ENCODE measurements at places on chromosomes 16 and 17.

DNA sequence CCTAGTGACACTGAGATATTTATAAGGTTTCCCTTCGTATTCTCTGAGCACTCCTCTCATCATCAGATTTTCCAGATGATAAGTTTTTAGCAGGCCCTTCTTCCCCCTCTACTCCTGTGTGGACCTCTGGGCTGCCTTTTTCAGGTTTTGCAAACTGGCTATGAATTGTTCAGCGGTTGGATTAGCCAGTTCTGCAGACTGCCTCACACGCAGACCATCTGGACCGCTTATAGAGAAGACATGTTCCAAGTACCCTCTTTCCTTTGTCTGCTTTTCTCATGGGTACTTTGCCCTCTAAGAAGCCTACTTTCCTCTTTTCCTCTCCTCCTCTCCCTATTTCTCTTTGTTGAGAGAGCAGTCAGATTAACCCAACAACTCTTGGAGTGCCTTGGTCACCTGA is 111.6 kb downstream of the GRIN2A start:
- DNase-seq = no peak

- no peak for DNase-seq
Measured at GRCh38 chr17:82587234-82588086, 60.8 kb downstream of the WDR45B start.

- no peak for DNase-seq
Measured at GRCh38 chr17:6140728-6141330, 70.7 kb downstream of the WSCD1 start.

DNA sequence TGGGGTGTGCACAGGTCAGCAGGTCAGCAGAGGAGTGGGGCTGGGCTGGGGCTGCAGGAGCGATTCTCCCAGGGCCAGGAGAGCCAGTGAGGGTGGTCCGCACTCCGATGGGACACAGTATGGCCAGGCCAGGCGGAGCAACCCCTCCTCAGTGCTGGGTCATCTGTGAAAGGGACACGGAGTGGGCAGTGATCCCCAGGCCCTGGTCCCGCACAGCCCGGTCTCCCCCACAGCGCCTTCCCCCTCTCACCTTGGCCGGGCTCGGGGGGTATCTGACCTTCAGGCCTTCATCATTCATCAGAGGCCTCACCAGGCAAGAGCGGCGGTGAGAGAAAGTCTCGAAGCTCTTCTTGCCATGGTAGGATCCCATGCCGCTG is 10.0 kb downstream of the ALDH3A1 start:
- no peak for DNase-seq

GRCh38 chr17:38969281-38969680 is 2.1 kb upstream of the FBXO47 start:
- DNase-seq = no peak

DNA sequence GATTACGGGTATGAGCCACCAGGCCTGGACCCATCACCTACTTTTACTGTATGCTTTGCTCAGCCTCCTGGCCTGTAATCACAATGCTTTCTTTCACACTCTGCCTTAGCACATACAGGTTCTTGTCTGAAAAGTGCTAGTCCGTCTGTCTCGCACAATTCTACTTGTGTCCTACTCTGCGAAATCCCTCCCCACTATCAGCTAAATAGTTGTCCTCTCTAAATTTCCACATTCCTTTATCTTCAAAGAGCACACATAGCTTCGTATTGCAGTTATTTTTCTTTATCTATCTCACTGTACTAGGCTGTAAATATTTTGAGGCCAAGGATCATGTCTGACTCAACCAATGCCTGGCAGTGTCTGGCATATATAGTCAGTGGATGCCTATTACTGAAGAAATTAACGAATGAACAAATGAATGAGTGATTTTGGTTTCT is 38.5 kb upstream of the ETV4 start:
- no peak for DNase-seq

DNA sequence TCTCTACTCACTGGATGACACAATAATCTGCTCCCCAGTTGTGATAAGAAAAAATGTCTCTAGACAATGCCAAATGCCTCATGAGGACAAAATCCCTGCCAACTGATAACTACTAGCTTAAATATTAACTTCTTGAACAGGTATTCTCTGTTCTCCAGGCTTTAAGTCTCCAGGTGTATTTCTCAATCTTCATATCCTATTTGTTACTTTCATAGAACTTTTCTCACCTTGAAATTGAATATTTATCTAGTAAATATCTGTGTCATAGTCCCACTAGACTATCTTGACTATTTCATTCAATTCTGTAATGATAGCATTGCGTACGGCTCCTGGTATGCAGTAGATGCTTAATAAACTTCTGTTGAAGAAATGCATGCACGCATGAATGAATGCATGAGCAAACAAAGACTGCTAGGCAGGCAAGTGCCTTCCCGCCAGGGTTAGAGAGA is 15.9 kb downstream of the HSD17B2 start:
- no peak for DNase-seq

- peak; percentile 91 for DNase-seq
Measured at GRCh38 chr16:51538707-51539498, 387.8 kb upstream of the SALL1 start.

DNA sequence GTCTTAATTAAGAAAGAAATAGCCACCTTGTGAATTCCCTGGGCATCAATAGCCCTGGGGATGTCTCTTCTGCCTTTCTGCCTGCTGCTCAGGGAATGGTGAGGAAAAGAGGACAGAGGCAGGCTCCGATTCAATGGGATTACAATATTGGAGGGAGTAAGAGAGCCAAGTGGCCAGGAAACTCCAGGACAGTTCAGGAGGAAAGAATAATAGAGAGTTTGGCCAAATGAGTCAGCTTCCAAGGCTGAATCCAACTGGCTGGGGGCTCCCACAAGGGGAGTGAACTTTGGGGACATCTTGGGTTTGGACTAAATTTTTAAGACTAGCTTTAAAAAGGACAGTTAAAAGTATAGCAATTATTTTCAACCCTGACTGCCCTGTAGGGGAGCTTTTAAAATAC is 235.8 kb upstream of the ASIC2 start:
- DNase-seq = no peak

- DNase-seq = no peak
Measured at GRCh38 chr17:37492167-37492566, 2.5 kb downstream of the DUSP14 start.

- DNase-seq = no peak
Measured at GRCh38 chr17:69592692-69593350, 178.3 kb downstream of the MAP2K6 start.

GRCh38 chr17:79749156-79749815 is 18.5 kb downstream of the ENPP7 start:
- DNase-seq = peak; percentile 10

DNA sequence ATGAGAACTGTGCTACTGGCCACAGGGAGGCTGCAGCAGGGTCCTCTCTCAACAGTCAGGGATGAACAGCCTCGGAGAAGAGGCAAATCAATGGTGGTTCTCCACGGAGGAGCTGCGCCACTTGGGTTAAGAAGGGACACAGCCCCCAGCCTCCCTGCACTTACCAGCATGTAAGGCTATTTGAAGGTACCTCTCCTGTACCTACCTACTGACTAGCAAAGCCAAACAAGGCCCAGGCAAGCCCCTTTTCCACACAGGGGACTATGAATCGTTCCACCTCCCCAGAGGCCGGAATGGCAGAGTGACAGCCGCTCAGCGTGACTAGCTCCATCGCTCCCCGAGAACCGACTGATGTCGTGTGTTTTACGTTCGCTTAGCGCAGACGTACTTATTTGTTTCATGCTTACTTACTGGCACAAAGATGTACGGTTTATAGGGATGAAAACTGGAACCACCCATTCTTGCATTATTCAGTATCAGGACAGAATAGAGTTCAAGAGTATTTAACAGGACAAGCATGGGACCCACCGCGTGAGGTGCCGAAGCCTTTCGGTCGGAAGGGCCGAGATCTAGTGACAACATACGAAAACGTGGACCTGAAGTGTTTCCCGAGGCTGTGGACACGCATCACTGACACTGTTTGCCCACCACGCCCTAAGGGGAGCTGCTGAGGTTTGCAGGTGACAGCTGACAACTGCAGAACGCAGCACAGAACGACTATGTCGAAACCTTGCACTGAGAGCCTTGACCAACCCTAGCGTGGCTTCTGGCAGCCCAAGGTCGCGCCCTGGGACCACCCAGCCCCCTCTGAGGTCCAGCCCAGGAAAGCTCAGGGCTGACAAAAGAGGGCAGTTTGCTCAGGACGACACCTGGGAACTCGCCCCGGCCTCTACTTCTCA is 1.0 kb downstream of the TEPSIN start:
- no peak for DNase-seq

GRCh38 chr17:17071531-17072360 is 29.5 kb downstream of the MPRIP start:
- no peak for DNase-seq

- DNase-seq = no peak
Measured at GRCh38 chr17:7775051-7775450, 57.5 kb downstream of the DNAH2 start.

- DNase-seq = no peak
Measured at GRCh38 chr16:80723981-80724380, 80.4 kb downstream of the CDYL2 start.

- no peak for DNase-seq
Measured at GRCh38 chr17:62827746-62828485, 19.8 kb upstream of the MARCHF10 start.
